ENCODE measurements at places on chromosomes 11 and 22. TPM values are rescaled to one million over a fixed set of nuclear protein-coding genes. Genes with fewer than 3 reads are reported as not detected.

Gene KRTAP5-11
- total RNA-seq, result not detected

Gene PGA5
- total RNA-seq, result not detected

Gene DCHS1
- total RNA-seq, result 9.6 TPM

Gene CD6
- 0.08 TPM for total RNA-seq

Gene SOX10
- 1.2 TPM for total RNA-seq

Gene NXPE2
- not detected for total RNA-seq

Gene TMEM45B
- not detected for total RNA-seq

Measured in Right ventricle myocardium superior (tissue), 1 donor.